ENCODE measurements at places on chromosomes 4 and X.

DNA sequence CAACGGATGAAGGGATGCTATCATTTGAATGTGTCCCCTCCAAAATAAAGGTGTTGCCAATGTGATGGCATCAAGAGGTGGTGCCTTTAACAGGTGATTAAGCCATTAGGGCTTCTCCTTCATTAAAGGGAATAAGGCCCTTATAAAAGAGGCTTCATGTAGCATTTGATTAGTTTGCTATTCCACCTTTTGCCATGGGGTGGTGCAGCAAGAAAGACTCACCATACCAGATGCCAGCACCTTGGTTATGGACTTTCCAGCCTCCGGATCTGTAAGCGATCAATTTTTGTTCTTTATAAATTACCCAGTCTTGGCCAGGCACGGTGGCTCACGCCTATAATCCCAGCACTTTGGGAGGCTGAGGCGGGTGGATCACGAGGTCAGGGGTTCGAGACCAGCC, 7.9 kb upstream of the SLC25A43 start:
- DNase-seq = no peak

DNA sequence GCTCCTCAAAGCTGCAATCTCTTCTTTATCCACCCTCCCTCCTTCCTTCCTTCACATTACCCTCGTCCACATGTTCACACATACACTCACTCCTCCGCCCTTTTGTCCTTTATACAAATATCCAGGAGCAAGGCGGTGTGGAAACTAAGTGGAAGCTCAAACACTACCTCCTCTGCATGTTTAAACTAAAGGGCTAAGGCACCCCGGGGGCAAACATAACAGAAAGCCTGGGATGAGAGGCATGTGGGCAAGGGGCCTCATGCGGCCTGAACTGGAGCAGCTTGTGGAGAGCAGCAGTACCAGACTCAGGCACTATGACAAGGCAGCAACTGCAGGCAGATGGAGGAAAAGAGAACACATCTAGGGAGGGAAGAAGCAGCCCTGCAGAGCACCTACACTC, 9.5 kb downstream of the MAB21L2 start:
- DNase-seq = peak; percentile 77

DNA sequence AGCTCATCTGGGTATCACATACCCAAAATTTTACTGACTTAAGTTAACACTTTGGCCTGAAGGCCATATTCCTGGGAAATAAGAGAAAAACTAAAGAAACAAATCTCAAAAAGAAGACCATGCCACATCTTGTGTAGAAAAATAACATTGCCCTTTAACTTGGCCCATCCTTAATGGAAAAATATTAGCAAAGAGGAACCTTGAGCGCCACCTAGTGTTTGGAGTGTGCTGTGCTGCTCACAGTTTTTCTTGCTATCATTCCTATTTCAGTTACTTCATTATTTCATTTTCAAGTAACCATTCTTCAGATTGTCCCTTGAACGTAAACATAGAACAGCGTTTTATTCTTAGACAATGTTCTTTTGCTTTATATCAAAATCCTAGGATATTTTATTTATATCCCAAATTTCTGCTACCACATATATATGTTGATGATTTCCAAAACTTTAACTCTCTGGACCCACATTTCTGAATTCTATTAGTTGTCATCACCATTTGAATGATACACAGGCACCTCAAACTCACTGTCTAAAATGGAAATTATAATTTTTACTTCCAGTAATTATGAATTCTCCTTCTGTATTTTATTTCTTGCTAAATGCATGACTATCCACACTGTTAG, 999.0 kb upstream of the ADGRL3 start:
- peak; percentile 51 for DNase-seq

DNA sequence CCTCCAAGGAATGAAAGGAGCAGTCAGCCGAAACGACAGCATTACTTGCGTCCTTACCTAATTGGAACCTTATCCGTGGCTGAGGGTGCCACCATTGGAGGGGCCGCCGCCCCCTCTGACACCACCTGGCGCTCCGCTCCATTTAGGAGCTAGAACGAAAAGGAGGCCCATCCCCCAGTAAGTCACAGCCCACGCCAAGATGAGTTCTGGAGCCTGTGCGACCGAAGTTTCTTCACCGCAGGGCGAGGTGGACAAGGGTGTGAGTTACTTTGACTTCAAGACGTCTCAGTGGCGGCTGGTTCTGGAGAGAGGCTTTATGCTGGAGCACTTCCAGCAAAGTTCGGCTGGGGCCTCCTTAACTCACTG, 729 bp upstream of the IRF2 start:
- peak; percentile 62 for DNase-seq

DNA sequence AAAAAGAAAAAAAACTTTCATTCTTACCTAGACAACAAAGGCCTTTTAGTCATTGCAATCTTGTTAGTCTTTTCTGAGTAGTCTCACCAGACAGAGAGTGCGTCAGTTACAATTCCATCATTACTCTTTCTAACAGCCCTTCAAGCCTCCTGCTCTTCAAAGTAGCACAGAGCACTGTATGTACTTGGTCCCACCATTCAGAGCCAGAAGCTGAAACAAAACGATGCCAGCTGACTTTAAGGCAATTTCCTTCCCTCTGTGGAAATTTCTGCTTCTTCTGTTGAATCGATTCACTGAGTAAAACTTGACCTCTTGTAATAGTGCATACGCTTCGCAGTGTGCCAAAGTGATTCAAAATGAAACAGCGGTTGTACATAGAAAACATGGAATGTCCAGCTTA, 57.7 kb upstream of the TENM3 start:
- no peak for DNase-seq

GRCh38 chr4:178664621-178665020, 1222.4 kb upstream of the AGA start:
- DNase-seq = no peak

DNA sequence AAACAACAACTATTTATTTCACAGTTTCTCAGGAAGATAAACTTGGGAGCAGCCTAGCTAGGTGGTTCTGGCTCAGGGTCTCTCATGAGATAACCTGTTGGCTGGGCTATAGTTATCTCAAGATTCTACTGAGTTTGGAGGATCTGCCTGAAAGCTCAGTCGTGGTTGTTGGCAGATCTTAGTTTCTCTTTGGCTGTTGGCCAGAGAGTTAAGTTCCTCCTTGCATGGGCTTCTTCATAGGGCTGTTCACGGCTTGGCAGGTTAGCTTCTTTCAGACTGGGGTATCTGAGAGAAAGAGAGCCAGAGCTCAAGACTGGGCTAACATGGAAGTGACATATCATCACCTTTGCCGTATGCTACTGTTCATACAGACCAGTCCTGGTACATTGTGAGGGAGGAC, 28.7 kb downstream of the SEC24B start:
- DNase-seq = no peak

GRCh38 chr4:69210911-69211310, 3.6 kb downstream of the UGT2B11 start:
- DNase-seq = no peak

GRCh38 chr4:6464842-6465588, 7.4 kb downstream of the PPP2R2C start:
- peak; percentile 34 for DNase-seq

- DNase-seq = no peak
These were observed 49.8 kb downstream of the SULT1B1 start for GRCh38 chr4:69710580-69710979.

GRCh38 chrX:23756165-23756564, 13.1 kb upstream of the ACOT9 start:
- peak; percentile 74 for DNase-seq

- DNase-seq = peak; percentile 49
These were observed 42.3 kb downstream of the QRFPR start for GRCh38 chr4:121338518-121338917.

DNA sequence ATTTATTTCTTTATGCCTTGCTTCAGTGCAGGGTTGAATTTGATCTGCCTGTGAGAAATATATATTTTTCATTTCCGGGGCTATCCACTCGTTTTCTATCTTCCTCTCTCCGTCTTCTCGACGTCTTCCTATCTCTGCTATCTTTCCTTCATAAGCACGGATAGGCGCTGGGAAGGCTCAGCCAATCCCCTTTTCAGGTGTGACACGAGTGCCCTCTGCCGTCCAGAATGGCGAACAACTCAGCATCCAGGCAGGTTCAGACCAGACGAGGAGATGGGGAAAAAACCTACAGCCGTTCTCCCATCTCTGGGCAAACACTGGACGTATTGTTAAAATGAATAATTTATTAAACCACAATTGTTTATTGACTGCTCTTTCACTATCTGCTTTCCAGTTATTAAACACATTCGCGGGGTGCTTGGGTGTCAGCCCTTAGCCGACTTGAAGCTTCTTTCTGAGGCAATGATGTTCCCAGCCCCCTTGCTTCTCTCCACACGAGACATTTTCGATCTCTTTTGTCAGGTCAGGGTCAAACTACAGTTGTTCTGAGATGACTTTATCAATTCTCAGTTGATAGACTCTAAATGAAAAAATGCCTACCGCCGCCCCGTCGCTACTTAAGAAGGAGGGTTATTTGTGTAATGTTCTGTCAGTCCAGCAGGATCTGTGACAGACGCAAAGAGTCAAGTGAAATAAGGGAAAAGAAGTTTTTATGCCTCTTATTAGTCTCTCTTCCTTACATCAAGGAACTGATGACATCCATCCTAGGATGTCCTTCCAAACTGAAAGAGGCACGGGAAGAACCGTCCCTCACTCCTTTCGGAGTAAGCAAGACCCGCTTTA, 96.3 kb upstream of the NOCT start:
- DNase-seq = peak; percentile 85
